ENCODE measurements at places on chromosomes 5 and 9.

- peak; percentile 41 for DNase-seq
Observed at GRCh38 chr5:36744773-36745589, 131.6 kb upstream of the NIPBL start.

- DNase-seq, result no peak
Observed at GRCh38 chr9:2023042-2023441, 7.9 kb downstream of the SMARCA2 start.

DNA sequence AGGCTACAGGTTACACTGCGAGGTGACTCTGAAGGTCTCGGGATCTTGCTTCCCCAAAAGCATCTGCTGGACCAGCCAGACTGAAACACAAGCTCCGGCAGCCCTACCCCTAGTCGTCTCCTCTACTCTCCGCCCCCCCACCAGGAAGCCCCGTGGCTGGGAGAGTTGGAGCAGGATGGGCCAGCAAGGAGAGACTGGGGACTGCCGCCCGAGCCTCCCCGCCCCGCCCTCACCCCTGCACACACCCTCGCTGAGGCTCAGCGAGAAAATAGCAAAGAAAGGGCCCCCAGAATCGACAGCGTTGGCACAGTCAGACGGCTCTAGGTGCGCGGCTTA lies 1.3 kb downstream of the TRIM7 start:
- no peak for DNase-seq

- no peak for DNase-seq
Observed at GRCh38 chr5:93909356-93909755, 168.0 kb upstream of the POU5F2 start.

DNA sequence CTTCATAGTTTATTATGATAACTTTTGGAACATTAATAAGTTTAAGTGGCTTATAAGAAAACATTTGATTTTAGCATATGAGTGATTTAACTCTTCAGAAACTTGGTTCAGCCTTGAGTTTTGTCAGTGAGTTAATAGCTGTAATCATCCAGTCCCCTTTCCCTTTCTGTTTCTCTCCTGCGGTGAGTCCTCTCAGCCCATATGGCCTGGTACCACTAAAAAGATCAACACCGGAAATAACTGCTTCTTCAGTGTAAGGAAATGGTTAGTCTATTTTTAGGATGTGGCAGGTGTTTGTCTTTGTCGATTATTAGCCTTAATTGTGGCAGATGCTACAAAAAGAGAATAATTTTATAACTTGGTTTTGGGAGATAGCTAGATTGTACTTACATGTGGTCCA lies 120.2 kb upstream of the GRHPR start:
- no peak for DNase-seq

DNA sequence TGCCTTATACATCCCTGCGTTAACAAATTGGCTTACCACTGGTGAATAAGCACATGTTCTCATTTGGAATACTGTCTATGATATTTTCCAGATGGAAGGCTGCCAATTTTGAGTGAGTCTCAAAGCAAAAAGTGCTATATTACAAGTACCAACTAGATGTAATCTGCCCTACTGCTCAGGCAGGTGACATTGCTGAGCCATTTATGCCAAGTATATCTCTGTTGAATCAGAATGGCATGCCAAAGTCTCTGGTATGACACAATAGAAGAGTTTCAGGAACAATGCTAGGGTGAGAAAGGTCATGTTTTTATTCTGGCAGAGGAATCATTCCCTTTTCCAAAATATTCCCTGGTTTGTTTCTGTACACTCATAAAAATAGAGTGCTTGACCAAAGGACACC lies 356.5 kb downstream of the CDH9 start:
- no peak for DNase-seq

DNA sequence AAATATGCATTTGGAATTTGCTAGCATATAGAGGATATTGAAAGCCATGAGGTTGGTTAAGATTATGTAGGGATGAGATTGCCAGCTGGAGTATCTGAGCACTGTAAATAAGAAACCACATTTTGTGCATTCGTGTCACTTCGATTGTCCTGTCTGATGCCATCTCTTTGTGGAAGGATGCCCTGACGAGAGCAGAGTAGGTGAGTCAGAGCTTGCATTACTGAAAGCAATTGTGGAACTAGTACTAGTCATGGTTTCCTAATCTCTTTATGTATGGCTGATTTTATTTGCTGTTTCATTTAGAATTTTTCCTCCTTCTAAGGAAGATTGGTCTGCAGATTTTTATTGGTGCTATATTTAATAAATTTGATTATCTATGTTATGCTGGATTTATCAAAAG lies 14.5 kb upstream of the TAS2R1 start:
- no peak for DNase-seq

GRCh38 chr5:9194509-9194908 lies 351.4 kb downstream of the SEMA5A start:
- DNase-seq, result no peak

DNA sequence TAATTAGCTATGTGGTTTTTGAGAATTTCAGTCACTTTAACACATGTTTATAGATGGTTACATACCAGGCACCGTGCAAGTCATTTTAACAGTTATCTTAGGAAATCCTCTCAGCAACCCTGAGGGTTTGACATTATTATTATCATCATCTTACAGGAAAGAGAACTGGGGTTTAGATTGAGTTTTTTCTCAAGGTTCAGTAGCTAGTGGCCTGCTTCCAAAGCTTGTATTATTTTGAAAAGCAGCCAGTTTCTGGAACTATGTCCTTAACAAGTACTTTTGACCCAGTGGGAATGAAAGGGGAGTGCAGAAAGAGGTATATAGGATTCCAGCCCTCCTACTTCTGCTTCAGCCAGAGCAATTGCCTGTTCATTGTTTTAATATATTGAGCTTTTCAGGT lies 157.5 kb downstream of the COMMD10 start:
- DNase-seq, result no peak

DNA sequence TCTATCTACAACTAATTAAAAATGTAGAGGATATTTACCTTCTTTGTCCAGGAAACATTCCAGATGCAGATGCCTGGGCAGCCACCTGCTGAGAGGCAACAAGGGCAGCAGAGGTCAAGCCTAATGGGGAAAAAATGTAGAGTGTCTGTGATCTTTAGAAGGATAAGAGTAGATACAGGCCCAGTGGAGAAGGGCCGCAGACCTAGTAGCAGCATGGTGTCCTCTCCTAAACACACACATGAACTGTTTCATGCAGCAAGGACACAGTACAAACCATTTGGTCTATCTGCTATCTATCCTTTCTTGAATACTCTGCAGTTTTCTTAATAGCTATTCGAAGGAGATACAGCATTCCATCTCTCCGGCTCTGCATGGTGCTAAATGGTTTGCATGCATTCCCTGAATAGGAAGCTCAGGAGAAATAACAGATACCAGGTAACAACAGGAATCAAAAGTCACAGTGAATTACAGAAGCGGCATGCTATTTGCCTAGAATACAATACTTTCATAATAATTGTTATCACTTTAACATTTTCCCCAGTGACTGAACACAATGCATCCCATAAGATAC lies 107.3 kb downstream of the ZNF608 start:
- no peak for DNase-seq

GRCh38 chr5:66633754-66634153 lies 37.6 kb downstream of the MAST4 start:
- DNase-seq, result peak; percentile 19

DNA sequence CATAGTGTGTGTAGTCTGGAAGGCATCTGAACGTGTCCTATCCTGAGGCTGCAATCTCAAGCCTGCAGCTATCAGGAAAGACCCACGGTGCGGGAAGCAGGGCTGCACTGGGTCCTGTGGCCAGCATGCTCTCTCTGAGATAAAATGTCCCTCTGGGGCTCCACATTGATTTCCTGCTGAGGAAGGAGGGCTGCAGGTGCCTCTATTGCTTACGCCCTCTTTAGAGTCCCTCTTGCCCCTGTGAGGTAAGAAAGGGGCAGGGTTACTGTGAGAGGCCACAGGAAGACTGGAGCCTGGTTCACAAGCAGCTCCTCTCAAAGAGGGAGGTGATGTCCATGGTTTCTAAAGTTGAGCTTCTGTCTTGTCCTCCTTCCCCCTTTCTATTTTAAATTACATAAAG lies 299.9 kb upstream of the RFX3 start:
- no peak for DNase-seq

- no peak for DNase-seq
Observed at GRCh38 chr5:33482335-33482734, 41.6 kb downstream of the TARS1 start.

DNA sequence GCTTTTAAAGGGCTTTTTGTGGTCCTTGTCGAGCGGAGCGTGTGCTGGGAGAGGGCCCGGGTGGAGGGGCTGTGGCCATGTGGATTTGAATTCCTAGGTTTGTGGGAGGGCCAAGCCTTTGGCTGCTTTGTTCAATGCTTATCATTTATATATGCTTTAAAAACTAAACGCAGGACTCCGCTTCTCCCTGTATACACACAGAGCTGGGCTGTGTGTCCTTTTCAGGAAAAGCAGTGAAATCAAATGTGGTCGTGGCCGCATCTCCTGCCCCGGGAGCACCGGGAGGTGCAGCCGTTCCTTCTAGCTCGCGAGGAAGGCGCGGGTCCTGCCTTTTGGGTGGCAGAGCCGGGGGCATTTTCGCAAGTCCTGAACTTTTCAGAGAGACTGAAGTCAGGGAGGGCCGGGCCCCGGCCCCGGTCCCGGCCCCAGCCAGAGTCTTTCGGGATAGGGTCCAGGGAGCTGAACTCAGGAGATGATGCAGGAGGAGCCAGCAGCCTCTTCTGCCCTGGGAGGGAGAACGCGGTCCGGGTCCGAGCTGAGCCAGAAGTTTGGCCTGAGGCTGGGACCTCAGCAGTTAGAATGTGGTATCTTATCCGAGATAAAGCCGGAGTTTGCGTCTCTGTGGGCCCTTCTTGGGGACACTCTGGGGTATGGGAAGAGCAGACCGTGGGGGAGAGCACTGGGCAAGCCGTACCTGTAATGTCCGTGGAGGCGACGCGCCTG lies 158.8 kb downstream of the C9orf152 start:
- DNase-seq, result peak; percentile 43

DNA sequence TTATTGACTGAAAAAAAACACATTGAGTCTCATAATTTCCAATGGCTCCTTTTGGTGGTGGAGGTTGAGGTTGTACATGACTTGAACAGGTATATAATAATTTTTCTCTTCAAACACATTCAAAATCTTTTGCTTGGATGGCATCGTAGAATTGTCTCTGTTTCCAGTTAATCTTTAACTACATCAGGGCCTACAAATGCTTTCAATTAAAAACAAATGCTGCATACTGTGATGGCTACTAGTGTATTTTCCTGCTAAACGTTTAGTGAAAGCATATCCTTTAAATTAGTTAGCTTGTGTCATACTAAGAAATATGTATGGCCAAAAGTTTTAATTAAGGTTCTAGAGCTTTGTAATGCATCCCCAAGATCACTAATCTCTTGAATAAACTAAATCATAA lies 313.8 kb downstream of the SLF1 start:
- DNase-seq, result no peak

- no peak for DNase-seq
Observed at GRCh38 chr5:148163345-148163744, 5.0 kb upstream of the SPINK14 start.
